Pons (tissue), 1 donor: ENCODE measurements at places on chromosomes 7 and 10.

- DNase-seq: no peak
These were observed 3.6 kb upstream of the EPHB6 start for GRCh38 chr7:142851269-142851668.

- DNase-seq: no peak
These were observed 18.4 kb downstream of the TMEM273 start for GRCh38 chr10:49169776-49170175.

- DNase-seq: peak; percentile 65
These were observed 14.7 kb upstream of the C7orf33 start for GRCh38 chr7:148575640-148576411.

- DNase-seq: no peak
These were observed 193.9 kb upstream of the TCF7L2 start for GRCh38 chr10:112756235-112756527.

DNA sequence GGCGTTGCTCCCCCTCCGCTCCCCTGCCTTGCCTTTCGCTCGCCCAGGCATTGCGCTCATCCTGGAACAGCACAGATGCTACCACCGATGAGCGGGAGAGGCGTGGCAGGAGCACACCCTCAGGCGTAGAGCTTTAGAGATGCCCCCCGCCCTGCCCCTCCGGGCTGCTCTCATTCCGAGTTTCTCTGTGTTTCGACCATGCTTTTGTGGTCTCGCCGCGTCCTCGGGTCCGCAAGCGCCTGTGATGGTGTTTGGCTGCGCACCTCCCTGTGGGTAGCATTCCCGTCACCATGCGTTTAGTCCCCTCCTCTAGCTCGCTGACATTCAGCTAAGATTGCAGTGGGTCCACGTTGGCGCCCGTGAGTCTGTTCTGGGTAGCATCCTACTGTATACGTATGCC is 18.7 kb downstream of the NOM1 start:
- no peak for DNase-seq

- no peak for DNase-seq
These were observed 76.3 kb upstream of the PRKAR2B start for GRCh38 chr7:106968160-106968559.
